ENCODE measurements at places on chromosomes 16 and 17. TPM values are rescaled to one million over a fixed set of nuclear protein-coding genes. Genes with fewer than 3 reads are reported as not detected.

GRCh38 chr16:60061396-60061795, 1327.3 kb upstream of the GOT2 start:
- DNase-seq = no peak
- no peak overlapping the region for H3K27ac ChIP-seq
- H3K36me3 ChIP-seq = no peaks in the 10 kb centered on the region
- no peaks in the 10 kb centered on the region for H3K4me1 ChIP-seq
- no peak overlapping the region for H3K4me3 ChIP-seq

GRCh38 chr16:89890886-89891657, 17.7 kb downstream of the TCF25 start:
- no peaks in the 10 kb centered on the region for H3K27me3 ChIP-seq
- H3K4me3 ChIP-seq = no peak overlapping the region
- peak overlapping the region; percentile 17 for H3K27ac ChIP-seq
- H3K4me1 ChIP-seq = peaks cover 8% of the 10 kb centered on the region

DNA sequence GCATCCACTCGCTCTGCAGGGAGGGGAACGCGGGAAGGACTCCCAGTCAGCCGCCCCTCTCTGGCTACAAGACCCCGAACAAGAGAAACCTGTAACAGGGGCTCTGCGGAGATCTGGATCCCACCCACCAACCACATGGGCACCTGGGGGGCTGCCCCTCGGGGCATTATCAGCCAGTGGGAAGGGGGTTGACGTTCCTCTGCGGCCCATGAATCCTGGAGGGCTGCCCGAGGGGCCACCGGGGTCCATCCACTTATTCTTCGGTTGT, 1.8 kb upstream of the PCGF2 start:
- peaks cover 39% of the 10 kb centered on the region for H3K27me3 ChIP-seq
- peaks cover 48% of the 10 kb centered on the region for H3K4me1 ChIP-seq
- H3K4me3 ChIP-seq = peak overlapping the region; percentile 99
- H3K36me3 ChIP-seq = peaks cover 18% of the 10 kb centered on the region
- no peak overlapping the region for H3K27ac ChIP-seq

The CLEC10A gene
- total RNA-seq = not detected

The RNU2-1 gene
- 5,500 TPM for total RNA-seq

DNA sequence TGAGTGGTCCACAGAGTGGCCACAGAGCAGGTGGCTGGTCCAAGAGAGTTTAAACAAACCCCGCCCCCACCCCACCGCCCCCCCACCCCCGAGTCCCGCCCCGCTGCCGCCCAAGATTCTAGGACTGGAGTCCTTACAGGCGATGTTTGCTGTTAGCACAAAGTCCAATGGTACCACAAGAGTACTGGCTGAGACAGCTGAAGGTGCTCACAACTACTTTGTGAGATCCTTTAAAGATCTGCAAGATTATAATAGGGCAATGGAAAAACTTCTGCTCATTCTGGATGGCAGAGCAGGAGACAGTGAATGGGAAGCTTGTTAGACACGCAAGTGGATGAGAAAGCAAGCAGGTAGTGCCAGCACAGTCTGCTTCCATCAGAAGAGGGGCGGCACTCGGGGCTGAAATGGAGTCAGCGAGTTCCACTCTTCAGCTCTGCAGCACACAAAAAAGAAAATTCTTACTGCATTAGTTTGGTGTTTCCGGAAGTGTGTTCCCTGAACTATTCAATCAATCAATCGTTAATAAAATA, 4.7 kb upstream of the TEKT3 start:
- no peak for DNase-seq
- H3K4me3 ChIP-seq = no peak overlapping the region
- peaks cover 48% of the 10 kb centered on the region for H3K27me3 ChIP-seq
- peaks cover 1% of the 10 kb centered on the region for H3K4me1 ChIP-seq

The CD300E gene
- total RNA-seq = not detected

- no peak for DNase-seq
- no peak overlapping the region for H3K27ac ChIP-seq
- H3K27me3 ChIP-seq = peaks cover 8% of the 10 kb centered on the region
- H3K36me3 ChIP-seq = no peaks in the 10 kb centered on the region
- H3K4me1 ChIP-seq = no peaks in the 10 kb centered on the region
Observed at GRCh38 chr17:65697661-65698060, 136.2 kb upstream of the AXIN2 start.

DNA sequence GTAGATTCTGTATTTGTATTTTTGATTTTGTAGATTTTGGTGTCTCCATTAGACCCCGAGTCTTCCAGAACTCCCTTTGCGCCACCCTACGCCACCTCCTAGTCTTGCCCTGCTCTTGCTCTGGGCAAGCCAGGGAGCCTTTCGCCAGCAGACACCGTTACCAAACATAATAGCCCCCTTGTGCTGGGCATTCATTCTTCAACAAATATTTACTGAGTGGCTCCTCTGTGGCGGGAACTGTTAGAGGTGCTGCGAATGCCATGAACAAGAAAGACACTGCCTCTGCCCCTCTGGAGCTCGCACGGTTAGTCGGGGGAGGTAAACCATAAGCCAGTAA, 841 bp upstream of the GPT2 start:
- H3K27me3 ChIP-seq = peaks cover 31% of the 10 kb centered on the region
- DNase-seq = no peak
- H3K27ac ChIP-seq = peak overlapping the region; percentile 90
- peak overlapping the region; percentile 85 for H3K4me3 ChIP-seq

DNA sequence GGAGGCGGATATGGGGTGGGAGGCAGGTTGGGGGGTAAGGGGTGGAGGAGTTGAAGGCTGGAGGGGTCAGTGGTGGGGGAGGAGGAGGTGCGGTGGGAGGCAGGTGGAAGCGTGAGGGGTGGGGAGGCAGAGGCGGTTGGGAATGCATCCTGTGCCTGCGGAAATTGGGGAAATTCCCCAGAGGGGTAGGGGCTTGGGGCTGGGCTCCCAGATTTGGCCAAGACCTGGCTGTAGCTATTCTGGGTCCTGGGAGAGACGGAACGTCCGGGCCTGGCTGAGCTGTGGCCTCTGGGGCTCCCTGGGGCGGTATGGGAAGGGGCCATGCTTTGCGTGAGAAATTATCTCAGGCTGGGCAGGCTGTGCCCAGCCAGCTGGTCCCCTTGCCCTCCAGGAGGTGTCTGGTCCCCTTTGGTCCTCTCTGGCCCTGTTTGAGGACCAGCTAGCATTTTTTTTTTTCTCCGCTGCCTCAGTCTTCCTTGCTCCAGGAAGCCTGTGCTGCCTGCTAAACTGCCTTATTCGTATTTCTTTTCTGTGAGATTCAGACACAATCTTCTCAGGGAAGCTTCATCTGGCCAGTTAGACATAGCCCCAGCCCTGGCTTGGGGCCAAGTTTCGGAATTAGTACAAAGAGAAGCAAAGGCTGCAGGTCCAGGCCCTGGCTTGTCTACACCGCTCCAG, 7.3 kb upstream of the TRPV2 start:
- peaks cover 22% of the 10 kb centered on the region for H3K27me3 ChIP-seq
- H3K27ac ChIP-seq = no peak overlapping the region
- H3K4me3 ChIP-seq = peak overlapping the region; percentile 31
- no peak for DNase-seq
- H3K36me3 ChIP-seq = no peaks in the 10 kb centered on the region

GRCh38 chr17:55303701-55304145, 39.0 kb downstream of the HLF start:
- DNase-seq = no peak
- H3K36me3 ChIP-seq = no peaks in the 10 kb centered on the region
- H3K4me1 ChIP-seq = peaks cover 2% of the 10 kb centered on the region
- H3K27me3 ChIP-seq = no peaks in the 10 kb centered on the region

- no peaks in the 10 kb centered on the region for H3K27me3 ChIP-seq
- DNase-seq = peak; percentile 85
- peaks cover 9% of the 10 kb centered on the region for H3K4me1 ChIP-seq
- no peak overlapping the region for H3K4me3 ChIP-seq
- no peaks in the 10 kb centered on the region for H3K36me3 ChIP-seq
Observed at GRCh38 chr16:85316321-85316919, 204.1 kb upstream of the CIBAR2 start.

DNA sequence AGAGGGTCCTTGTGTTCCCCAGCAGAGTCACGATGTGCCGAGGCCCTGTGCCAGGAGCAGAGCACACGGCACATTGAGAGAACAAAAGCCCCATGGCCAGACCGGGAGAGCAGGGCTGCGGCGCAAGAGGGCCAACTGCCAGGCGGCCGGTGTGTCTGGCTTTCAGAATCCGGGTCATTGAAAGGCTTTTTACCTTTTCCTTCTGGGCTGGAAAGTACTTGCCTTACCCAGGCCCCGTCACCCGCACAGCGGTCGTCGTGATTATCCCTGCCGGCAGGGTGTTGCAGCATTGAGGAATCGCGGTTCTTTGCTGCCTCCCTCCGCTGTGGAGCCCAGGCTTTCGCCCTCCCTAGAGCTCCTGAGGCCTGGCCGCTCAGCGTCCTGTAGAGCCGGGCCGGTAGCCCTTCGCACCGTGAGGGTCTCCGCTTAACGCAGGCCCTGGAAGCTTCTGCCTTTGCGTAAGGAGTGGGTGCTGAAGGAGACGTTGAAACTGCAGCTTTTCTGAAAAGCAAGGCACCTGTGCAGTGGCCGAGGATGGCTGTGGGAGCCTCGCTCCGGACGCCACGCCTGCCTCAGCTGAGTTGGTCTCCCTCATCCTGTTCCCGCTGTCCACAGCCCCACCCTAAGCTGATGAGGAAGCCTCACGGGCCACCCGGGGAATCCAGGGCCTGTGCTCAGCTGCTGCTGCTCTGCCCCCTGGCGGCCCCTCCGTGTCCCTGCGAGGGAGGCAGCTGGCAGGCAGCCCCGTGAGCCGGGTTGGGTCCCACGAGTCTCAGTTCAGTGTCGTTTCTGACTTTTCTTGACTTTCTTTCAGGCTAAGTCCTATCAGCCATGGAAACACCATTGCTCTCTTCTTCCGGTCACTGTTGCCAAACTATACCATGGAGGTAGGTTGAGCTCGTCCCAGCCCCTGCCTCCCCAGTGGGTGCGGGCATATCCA, 8.6 kb upstream of the MC1R start:
- DNase-seq = peak; percentile 90
- H3K4me1 ChIP-seq = no peaks in the 10 kb centered on the region
- H3K27ac ChIP-seq = no peak overlapping the region
- no peak overlapping the region for H3K4me3 ChIP-seq
- H3K36me3 ChIP-seq = peaks cover 51% of the 10 kb centered on the region

GRCh38 chr16:74710401-74710800, 9.7 kb upstream of the MLKL start:
- peaks cover 3% of the 10 kb centered on the region for H3K4me1 ChIP-seq
- H3K36me3 ChIP-seq = no peaks in the 10 kb centered on the region
- no peak for DNase-seq
- H3K27me3 ChIP-seq = no peaks in the 10 kb centered on the region
- H3K27ac ChIP-seq = no peak overlapping the region

The TOX3 gene
- not detected for total RNA-seq

DNA sequence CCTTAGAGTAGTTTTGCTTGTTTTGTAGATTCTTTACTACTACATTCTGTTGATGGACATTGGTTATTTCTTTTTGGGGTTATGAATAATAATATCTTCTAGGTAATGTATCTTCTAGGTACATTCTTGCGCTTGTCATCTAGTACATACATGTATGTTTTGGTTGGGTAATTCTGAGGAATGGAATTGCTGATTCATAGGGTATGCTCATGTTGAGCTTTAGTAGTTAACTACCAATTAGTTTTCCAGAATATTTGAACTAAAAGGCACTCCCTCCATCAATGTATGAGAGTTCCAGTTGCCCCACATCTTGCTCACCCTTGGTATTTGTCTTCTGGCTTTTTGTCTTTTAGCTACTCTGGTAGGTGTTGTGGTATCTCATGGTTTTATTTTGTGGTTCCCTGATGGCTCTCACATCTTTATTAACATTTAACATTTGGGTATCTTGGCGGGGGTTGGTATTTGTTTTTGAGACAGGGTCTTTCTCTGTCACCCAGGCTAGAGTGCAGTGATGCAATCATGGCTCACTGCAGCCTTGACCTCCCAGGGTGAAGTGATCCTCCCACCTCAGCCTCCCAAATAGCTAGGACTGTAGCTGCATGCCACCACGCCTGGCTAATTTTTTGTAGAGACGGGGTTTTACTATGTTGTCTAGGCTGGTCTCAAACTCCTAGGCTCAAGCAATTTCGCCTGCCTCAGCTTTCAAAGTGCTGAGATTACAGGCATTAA, 47.1 kb downstream of the SLC6A4 start:
- H3K4me3 ChIP-seq = no peak overlapping the region
- H3K27me3 ChIP-seq = peaks cover 11% of the 10 kb centered on the region
- peak; percentile 33 for DNase-seq
- H3K27ac ChIP-seq = no peak overlapping the region
- peaks cover 4% of the 10 kb centered on the region for H3K4me1 ChIP-seq

The RPTOR gene
- total RNA-seq = 68.2 TPM

- no peaks in the 10 kb centered on the region for H3K27me3 ChIP-seq
- no peak overlapping the region for H3K4me3 ChIP-seq
Observed at GRCh38 chr16:85485379-85485778, 127.7 kb upstream of the GSE1 start.

DNA sequence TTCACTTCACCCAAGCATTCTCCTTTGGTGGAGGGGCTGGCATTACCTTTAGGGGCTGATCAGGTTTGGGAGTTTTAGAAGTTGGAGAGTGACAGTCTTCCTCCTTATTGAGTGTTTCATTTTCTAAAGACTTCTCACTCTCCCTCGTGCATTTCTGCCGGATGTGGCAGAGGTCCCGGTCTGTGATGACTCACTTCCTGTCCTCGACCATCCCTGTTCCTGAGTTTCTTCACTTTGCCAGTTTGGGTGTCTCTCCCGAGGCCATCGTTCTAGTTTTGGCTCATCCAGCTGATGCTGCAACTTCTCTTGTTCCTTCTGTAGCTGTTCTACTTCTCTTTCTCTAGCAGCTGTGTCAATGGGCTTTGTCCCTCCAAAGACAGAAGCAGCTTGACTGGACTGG, 104.3 kb downstream of the PHKB start:
- H3K4me1 ChIP-seq = peaks cover 44% of the 10 kb centered on the region
- no peaks in the 10 kb centered on the region for H3K27me3 ChIP-seq
- H3K27ac ChIP-seq = peak overlapping the region; percentile 49
- peak; percentile 70 for DNase-seq
- H3K4me3 ChIP-seq = peak overlapping the region; percentile 52

GRCh38 chr17:81608082-81608481, 28.8 kb downstream of the NPLOC4 start:
- no peaks in the 10 kb centered on the region for H3K27me3 ChIP-seq
- peaks cover 50% of the 10 kb centered on the region for H3K36me3 ChIP-seq
- no peak for DNase-seq
- no peak overlapping the region for H3K27ac ChIP-seq
- H3K4me1 ChIP-seq = no peaks in the 10 kb centered on the region

The ZG16B gene
- 9.3 TPM for total RNA-seq

GRCh38 chr17:62919388-62919787, 46.6 kb upstream of the TANC2 start:
- H3K4me1 ChIP-seq = no peaks in the 10 kb centered on the region
- no peaks in the 10 kb centered on the region for H3K36me3 ChIP-seq
- DNase-seq = no peak

GRCh38 chr17:64491034-64491860, 5.6 kb downstream of the POLG2 start:
- no peak overlapping the region for H3K27ac ChIP-seq
- peak; percentile 90 for DNase-seq
- peaks cover 25% of the 10 kb centered on the region for H3K4me1 ChIP-seq
- no peak overlapping the region for H3K4me3 ChIP-seq
- H3K27me3 ChIP-seq = no peaks in the 10 kb centered on the region

DNA sequence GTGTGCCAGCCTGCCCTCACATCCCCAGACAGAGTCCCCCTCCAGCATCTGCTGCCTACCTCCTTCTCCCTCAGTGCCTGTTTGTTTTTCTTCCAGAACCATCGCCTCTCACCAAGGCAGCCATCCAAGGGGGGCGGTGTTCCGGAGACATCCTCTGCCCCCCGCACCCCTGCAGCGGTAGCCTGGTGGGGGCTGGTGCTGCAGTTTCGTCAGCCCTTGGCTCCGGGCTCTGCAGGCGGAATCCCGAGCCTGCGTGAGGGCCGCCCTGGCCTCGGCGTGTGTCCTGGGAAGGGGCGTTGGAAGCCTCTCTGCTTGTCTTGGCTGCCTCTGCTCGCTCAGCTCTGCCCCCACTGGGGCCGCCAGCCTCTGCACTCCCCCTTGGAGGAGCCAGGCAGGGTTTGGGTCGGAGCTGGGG, 126.0 kb upstream of the CIBAR2 start:
- DNase-seq = no peak
- H3K4me1 ChIP-seq = peaks cover 1% of the 10 kb centered on the region

Data from activated CD4-positive, alpha-beta T cell treated with anti-CD3 and anti-CD28 coated beads, Interleukin-2, amount 10 ng/mL, durations not matched to agents 24 days and 14 days (primary cell).